Stimulated activated CD4-positive, alpha-beta T cell treated with anti-CD3 and anti-CD28 coated beads, Interleukin-1b, Interleukin-23, amount 100 ng/mL, for 48 hours (primary cell): ENCODE measurements at places on chromosomes 12 and 14.

DNA sequence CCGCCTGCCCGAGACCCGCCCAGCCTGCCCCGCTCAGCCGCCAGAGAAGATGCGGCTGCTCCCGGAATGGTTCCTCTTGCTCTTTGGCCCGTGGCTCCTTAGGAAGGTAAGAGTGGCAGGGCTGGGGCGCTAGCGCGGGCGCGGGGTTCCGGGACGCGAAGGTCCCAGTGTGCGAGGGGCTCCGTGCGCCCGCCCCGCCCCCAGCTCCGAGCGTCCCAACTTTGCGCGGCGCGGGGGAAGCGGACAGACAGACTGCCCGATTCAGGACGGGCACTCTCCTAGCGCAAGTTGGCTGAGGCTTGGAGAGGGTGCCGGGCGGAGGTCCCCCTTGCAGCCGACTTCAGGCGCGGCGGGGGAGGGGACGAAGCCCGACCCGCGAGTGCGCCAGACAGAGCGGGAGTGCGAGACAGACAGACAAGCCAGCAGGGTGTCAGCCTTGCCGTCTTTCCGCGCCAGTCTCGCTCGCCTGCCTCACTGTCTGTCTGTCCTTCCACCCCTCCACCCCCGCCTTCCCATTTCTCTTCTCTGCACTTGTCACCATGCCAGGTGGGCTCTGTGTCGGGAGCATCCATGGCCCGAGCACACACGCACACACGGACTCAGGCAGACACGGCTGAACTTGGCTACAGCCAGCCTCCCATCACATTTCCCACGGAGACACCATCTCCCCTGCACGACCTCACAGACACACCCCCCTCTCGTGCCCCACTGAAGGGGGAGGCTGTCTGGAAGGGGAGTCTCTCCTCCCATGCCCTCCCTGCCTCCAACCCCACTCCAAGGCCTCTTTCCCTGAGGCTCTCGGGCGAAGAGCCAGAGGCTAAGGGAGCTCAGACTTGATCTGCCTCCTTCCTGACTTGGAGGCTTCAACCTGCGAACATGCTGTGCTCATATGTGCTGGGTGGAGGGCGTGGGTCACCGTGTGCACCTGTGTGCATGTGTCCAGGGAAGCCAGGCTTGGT lies 606 bp downstream of the NXPH4 start:
- DNase-seq: no peak

DNA sequence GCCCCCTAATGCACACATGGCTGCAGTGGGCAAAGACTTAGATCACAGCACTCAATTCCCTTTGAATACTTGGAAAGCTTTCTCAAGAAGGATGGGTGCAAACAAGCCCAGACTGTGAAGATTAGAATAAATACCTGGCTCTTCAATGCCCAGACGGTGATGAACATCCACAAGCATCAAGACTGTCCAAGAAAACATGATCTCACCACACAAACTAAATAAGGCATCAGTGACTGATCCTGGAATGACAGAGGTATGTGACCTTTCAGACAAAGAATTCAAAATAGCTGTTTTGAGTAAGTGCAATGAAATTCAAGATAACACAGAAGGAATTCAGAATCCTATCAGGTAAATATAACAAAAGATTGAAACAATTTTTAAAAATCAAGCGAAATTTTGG lies 43.8 kb upstream of the ZDHHC17 start:
- DNase-seq: no peak

GRCh38 chr12:113231235-113232088 lies 10.2 kb downstream of the TPCN1 start:
- no peak for DNase-seq

- DNase-seq: no peak
These were observed 3.1 kb downstream of the MYH7 start for GRCh38 chr14:23432102-23432925.

- no peak for DNase-seq
These were observed 111.6 kb downstream of the TSPAN8 start for GRCh38 chr12:71046215-71046614.

GRCh38 chr14:97002454-97002853 lies 205.3 kb downstream of the VRK1 start:
- no peak for DNase-seq

DNA sequence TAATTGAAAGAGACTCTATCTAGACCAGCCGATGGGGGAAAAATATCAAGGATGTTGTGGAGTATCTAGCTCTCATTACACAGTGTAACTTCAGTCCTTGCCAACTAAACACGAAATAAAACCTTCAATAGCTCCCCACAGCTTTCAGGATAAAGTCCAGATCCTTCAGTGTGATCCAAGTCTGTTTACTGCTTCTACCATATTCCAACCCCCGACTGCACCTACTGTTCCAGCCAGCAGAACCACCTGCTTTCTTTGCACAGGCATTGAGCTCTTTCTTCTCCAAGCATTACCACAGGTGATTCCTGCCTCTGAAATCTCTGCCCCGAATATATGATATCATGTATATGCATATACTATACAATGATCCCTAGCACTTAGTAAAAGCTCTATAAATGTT lies 2.2 kb upstream of the LRRC23 start:
- DNase-seq: no peak

DNA sequence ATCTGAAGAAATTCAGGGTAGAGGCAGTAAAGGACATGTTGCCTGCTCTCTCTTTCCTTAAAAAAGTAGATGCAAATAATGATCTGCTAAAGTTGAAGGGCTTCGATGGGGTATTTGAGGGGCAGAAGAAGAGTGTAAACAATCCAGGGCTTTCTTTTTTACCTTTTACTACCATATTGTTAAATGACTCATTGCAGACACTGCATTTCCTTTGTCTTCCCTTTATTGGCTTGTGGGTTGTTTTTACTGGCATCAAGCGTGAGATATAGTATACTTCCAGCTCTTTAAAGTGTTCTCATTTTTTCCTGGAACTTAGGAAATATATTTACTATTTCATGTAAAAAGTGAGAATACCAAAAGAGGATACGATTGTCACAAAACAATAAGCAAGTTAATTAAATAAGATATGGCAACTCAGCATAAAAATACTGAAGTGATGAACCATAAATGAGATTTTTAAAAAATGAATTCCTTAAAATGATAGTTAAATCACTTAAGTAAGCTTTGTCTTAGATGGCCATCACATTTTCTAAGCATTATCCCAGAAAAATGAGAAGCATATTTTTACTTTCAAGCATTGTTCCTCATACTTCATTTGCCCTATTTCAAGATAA lies 72.3 kb upstream of the KRAS start:
- DNase-seq: no peak

DNA sequence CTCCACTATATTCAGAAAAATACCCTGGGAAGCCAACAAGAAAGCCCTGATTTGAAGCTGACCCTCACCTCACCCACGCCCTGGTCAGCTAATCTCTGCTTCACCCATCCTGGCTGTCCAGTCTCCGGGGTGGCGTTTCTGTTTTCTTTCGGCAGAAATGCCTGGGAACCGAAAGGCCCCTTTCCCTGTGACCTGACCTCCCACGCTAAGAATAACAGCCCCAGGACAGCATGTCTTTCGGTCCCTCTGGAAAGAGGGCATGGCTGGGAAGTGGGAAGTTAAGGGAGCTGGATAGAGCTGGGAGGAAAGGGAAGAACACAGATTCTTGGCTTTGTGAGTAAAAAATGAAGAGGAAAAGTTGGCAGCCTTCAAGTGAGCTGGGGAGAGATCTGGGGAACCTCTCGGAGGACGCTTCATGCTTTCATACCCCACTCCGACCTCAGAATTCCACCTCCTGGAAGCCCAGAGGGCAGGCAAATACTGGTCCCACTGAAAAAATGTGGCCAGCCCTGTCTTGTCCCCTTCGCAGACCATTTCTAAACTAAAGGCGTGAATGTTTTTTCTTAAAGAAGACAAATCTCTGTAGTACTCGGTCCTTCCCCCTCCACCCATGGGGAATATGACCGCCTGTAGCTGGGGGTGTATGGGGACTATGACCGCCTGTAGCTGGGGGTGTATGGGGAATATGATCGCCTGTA lies 163.0 kb upstream of the FKBP4 start:
- no peak for DNase-seq

- no peak for DNase-seq
These were observed 194.5 kb upstream of the CDKN3 start for GRCh38 chr14:54202288-54202687.

DNA sequence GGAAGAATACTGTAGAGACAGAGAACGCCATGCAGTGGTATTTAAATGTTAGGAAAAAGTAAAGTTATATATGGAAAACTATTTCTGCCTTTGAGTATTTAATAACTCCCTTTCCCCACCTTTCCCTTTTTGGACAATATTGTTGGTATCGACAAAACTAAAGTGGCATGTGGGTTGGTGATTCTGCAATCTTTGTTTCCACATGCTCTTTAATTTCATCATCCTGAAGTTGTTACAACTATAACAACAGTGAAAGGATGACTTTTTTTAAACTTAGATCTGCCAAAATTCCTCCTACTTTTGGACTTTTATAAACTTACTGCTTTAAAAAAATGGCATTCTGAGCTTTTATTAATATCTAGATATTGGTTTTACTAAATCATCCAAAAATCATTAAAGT lies 25.3 kb downstream of the TTC8 start:
- no peak for DNase-seq

GRCh38 chr12:4169531-4169930 lies 104.0 kb upstream of the CCND2 start:
- no peak for DNase-seq

DNA sequence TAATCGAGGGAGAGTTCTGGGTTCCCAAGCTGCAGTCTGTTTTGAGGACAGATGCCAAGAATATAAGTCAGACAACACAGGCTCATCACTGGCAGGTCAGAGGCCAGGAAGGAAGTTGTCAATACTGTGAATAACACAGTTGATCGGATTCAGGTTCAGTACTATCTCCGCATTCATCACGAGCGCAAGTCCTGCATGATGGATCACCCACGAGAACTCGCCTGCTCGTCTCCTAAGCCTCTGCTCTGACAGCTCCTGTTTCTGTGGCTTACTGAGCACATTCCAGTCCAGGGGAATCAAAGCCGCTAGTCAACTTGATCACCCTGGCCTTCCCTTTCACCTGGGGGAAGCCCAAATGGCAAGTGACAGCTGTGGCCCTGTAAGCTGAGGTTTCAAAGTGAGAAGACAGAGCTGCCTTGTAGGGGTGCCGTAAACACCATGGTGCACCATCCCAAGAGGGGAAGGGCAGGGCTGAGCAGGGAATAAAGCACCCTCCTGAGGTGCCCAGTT lies 60.1 kb upstream of the DICER1 start:
- no peak for DNase-seq

DNA sequence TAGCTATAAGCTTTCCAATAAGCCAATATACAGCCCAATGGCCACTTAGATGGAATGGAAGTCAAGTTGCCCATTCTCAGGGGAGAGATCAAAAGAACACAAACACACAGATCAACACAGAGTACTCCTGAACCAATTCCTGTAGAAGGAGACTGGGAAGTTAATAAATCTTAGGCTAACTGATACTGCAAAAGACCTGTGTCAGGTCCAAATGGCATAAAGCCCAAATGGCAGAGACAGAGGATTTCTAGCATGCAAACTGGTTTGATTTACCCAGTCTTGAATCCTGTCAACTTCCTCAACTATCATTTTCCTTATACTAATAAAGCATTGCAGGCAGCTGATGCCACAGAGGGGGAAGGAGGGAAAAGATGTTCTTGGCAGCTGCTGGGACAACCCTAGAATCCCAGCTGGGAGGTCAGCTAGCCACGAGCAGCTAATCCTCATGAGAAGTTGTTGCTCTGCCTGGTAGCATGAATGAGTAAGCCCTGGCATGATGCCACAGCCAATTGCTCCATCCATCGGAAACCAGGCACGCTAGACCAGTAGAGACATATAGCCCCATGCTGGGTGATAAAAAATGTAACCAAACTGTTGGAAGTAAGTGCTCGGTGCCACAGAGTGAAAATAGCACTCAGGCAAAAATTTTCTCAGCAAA lies 26.2 kb downstream of the ANG start:
- DNase-seq: no peak

GRCh38 chr12:66113471-66113870 lies 17.1 kb downstream of the LLPH start:
- DNase-seq: no peak

- DNase-seq: no peak
These were observed 100.3 kb upstream of the SOX5 start for GRCh38 chr12:24049728-24050127.

DNA sequence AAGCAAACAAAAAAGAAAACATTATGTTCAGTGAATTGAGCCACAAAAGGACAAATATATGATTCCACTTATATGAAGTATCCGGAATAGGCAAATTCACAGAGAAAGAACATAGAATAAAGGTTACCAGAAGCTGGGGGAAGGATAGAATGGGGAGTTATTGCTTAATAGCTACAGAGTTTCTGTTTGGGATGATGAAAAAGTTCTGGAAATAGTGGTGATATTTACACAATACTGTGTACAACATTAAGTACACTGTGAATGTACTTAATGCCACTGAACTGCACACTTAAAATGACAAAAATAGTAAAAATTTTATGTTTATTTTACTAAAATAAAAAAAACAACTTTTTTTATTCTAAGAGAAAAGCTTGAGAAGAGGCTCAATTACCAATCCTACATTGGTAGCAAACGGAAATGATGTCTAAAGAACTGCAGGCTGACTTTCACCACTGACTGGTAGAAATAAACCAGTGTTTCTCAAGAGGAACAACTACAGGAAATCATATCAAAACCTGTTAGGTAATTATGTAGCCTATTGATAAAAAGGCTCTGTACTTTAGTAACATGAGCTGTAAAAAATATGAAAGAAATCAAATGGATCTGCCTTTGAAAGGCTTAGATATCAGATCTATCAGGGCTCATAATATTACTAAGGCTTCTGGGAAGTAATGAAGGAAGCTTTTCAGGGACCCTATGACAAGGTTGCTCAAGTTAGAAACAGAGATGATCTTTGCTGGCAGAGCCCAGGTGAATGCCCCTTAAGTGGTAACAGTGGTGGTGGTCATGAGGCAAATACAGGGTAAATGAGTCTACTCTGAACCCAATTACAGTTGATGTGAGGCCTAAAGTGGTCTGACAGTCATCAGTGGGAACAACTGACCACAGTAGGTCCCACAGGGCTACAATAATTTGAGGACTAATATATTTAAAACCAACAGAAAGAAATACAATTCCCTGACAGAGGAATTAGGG lies 41.3 kb downstream of the BAZ1A start:
- DNase-seq: no peak

DNA sequence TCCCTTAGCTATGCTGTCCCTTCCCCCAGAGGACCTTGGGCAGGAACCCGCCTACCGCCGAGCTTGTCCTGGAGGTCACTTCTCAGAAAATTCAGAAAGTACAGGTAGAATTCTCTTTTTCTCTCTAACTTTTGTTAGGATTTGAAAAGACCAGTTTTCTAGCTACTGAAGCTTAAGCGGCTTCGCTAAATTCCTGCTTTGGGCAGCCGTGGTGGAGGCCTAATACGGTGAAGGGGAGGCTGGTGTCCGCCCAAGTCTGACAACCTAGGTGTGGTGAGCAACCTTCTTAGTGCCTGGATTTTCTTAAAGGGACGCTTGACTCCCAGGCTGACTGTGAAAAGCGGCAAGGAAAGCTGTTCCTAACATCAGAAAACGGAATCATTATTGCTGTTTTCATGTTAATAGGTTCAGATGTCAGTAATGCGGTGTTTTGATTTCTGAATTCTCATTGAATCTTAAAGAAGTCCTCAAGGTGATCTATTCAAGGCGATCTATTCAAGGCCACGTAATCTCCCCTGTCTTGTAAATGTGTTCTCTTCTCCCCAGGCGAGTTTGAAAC lies 835 bp downstream of the FGD4 start:
- DNase-seq: no peak

- no peak for DNase-seq
These were observed 48.2 kb upstream of the PNMA1 start for GRCh38 chr14:73762375-73762822.
